ENCODE measurements at places on chromosomes 11 and 22.

DNA sequence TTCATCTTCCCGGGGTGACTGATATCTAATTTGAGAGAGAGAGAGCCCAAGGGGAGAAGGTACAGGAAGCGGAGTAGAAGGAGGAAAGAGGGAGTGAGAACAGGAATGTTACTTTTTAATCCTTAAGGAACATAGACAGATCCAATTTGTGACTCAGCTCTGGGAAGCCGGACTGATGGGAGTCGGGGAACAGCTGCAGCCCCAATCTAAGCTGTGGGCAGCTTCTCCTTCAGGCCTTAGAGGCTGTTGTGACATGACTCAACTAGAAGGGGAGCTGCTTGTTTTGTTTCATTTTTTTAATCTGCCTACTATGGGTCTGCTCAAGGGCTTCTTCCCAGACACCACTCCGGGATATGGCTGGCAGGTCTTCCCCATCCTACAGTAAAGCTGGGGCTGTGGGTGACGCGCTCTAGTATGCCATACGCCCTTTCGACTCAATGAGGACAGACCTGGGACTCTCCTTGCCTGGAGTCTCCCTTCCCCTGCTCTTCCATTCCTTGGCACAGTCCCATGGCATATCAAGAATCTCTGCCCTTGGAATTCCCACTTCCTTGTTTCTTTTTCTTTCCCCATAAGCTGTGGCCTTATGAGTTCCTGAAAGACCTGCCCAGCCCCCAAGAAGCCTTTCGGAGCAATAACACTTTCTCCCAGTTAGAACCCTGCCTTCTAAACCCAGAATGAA lies 103.3 kb upstream of the AKIP1 start:
- peak; percentile 91 for DNase-seq

DNA sequence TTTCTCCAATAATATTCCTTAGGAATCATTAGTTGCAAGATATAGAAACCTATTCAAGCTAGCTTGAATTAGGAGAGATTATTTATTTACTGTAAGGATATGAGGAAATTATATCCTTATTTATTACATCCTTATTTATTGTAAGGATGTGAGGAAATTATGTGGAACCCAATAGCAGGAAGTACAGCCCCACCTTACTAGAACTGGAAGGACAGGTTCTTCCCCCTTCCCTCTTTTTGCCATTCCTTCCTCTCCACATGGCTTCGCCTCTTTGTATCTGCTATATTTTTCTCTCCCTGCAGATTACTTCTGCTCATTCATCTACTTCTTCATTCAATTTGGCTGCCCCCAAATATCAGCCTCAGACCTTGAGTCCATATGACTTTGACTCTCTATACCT lies 49.5 kb upstream of the B3GNT6 start:
- DNase-seq: no peak

GRCh38 chr11:14308114-14308896 lies 50.7 kb downstream of the RRAS2 start:
- DNase-seq: peak; percentile 54

- no peak for DNase-seq
These were observed 375.3 kb upstream of the DDI1 start for GRCh38 chr11:103661185-103661584.

GRCh38 chr11:86952221-86952875 lies 2.8 kb downstream of the FZD4 start:
- no peak for DNase-seq

- no peak for DNase-seq
These were observed 20.4 kb downstream of the CDPF1 start for GRCh38 chr22:46229701-46230100.

DNA sequence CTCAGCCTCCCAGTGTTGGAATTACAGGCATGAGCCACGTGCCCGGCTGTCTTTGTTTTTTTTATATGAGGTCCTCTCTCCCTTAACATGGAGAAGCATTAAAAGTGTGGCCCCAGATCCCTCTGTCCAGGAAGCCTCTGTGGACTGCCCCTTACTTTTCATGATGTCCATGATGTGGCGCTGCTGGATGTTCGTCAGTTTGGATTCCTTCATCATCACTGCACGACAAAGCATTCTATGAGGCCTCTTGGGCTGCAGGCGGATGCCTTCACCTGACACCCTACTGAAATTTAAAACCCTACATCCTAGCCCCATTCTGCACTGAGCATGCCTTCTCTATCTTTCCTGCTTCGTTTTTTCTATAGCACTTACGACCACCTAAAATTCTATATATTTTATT lies 2.1 kb downstream of the C22orf23 start:
- no peak for DNase-seq

DNA sequence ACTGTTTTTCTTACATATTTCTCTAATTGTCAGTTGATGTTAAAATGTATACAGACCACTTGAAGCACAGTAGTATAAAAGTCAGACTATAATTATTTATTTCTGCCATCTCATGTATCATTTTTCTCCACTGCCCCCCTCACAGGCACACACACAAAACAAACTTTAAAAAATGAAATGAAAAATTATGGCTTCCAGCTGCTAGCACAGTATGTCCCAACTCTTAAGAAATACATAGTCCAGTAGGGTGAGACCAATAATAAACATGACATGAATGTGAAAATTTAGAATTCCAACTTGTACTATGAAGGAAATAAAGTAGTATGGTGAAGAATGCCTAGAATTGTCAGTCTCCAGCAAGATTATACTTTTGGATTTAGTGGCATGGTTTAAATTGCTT lies 1247.9 kb downstream of the JRKL start:
- no peak for DNase-seq
